ENCODE measurements at places on chromosomes 2 and 18.

GRCh38 chr2:132804051-132804450, 134.0 kb upstream of the LYPD1 start:
- no peak for DNase-seq

DNA sequence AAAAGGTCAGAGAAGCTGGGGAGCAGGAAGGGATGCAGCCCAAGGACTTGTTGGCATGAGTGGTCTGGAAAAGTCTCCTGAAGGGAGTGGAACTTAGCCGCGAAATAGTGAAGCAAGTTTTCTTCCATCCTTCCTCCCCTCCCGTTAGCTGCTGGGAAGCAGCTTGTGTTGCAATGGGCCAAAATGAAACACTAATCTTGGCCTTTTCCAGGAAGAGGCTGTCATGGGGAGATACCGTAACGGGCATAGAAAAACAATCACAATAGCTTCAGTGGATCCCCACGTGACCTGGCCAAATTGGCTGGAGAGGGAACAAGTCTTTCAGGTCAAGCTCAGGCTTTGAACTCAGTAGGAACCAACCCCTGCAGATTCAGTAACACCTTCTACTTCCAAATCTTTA, 49.3 kb downstream of the SEMA4F start:
- DNase-seq, result no peak

GRCh38 chr2:42458396-42458795, 35.4 kb downstream of the KCNG3 start:
- DNase-seq, result no peak

GRCh38 chr18:67463829-67464228, 52.7 kb downstream of the DSEL start:
- no peak for DNase-seq

- DNase-seq, result no peak
Observed at GRCh38 chr2:205767617-205768016, 85.3 kb downstream of the NRP2 start.

DNA sequence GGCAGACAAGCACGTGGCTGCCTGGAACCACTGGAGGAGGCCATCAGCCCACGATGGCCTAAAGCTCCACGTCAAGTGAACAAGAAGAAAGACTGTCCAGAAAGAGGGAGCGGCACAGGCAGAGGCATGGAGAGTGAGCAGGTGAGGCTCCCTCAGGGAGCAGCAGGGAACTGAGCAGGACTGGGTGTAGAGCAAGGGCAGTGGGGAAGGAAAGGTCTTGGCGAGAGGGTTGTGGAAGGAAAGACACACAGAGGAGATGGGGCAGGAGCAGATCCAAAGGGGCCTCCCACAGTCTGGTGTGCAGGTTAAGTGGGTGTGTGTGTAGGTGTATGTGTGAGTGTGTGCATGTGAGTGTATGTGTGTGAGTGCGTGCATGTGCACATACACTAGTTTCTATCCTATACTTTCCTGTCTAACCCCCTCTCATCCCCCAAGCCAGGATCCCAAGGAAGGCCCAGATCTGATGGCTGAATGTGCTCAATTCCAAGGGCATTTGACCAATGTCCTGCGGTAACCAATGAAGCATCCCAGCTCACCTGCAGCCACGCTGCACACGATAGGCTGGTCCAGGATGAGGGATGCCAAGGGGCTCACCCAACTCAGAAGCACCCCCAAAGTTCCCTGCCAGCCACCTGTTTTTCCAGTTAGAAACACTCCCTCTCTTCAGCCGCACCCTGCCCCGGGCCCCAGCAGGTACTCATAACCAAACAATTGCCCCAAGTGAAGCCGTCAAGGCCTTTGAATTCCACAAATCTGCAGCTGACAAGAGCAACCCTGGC, 262.5 kb upstream of the RAB6C start:
- DNase-seq, result no peak

GRCh38 chr2:19158211-19158610, 200.2 kb downstream of the OSR1 start:
- DNase-seq, result no peak

GRCh38 chr2:5098286-5098685, 593.9 kb upstream of the SOX11 start:
- no peak for DNase-seq

DNA sequence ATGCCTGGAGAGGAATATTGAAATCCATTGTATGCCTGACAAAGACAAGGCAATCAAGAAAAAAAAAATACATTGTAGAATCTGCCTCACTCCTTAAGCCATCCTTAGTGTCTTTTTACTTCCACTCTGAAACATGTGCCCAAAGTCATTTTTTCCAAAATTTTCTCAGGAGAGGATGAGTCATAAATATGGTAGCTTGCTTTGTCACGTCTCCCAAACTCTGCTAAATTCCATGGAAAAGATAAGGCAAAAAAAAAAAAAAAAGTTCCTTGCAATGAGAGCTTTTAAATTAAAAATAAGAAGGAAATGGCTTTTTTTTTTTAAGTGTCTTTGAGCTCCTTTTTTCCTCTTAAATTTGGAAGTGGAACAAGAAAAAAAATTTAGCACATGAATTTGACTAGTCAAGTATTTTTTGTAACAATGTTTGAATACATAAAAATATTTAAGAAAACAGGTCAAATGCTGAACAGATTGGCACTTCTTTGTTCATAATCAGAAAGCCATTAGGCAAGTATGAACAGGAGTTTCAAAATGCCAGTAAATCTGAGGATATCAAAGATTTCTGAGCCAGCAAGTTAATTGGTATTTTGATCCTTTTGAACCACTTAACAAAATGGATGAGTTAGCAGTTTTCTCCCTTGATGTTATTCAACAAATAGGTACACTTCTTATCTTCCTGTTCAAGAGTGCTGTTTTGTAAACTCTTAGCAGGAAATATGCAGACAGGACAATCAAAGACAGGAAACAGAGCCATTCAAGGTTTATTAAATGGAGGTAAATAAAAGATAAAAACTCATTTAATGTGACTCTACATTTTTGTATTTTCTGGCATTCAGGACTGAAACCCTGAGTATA, 247.3 kb upstream of the SP5 start:
- DNase-seq, result no peak

DNA sequence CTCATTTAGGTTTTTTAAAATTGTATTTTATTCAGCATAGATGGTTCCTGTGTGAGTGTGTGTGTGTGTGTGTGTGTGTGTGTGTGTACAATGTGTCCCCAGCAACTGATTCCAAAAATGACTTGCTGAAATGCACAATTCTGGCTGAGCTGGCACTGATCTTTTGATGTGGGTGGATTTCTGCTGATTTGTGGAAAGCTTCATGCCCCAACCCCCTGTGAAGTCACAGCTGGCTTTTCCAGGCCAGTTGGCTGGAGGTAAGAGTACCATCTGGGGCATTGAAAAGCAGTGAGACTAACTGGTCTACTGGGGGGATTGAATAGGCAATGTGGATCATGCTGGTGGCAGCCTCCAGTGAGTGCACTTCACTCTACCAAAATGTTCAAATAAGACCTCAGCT, 187.2 kb downstream of the LRRTM1 start:
- DNase-seq, result no peak

DNA sequence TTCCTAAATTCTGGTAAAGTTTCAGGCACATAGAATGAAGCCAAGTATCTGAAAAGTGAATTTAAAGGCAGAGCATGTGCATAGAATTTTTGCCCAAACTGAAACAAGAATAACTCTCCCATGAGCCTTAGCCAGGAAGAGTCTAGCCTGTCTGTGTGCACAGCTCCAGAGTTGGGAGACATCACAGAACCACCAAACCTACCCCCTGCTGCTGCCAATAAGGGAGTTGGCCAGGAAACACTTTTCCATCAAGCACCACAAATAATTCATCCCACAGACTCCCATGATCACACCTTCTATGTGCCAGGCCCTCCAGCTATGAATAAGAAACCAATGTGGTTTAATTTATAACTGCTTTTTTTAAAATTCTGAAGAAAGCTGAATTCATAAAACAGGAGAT, 27.0 kb downstream of the OSR1 start:
- DNase-seq, result no peak

GRCh38 chr2:103464831-103465230, 703.0 kb downstream of the TMEM182 start:
- no peak for DNase-seq

DNA sequence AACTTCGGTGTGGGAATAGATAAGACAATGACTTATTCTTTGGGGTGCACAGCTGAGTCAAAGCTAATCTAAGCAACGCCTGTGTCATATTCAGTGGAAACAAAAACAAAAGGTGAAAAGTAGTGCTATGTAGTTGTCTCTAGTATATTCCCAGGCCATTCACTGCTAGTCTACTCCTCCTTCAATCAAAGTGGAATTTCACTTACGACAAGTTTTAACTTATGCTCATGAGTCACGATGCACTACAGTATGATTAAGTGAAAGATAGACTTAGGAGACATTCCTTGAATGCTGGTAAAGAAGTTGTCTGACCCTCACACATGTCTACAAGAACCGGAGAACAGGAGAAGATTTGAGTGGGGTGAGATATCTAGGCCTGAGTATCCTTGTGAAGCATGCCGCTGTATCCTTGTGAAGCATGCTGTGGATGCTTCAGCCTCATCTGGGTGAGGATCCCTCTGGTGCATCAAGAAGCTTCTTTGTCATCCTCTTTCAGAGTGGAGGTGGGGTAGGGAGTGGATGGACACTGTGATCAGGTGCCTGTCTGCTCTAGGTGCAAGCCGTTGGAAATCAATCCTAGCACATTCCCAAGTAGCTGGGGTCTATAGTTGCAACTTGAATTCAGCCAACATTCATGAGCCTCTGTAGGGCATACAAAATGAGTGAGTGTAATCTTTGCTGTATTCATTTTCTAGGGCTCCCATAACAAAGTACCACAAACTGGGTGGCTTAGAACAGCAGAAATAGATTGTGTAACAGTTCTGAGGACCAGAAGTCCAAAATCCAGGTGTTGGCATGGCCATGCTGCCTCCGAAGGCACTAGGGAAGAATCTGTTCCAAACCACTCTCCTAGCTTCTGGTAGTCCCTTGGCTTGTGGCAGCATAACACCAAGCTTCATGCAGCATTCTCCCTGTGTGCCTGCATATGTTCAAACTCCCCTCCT, 173.5 kb upstream of the FN1 start:
- DNase-seq, result no peak

DNA sequence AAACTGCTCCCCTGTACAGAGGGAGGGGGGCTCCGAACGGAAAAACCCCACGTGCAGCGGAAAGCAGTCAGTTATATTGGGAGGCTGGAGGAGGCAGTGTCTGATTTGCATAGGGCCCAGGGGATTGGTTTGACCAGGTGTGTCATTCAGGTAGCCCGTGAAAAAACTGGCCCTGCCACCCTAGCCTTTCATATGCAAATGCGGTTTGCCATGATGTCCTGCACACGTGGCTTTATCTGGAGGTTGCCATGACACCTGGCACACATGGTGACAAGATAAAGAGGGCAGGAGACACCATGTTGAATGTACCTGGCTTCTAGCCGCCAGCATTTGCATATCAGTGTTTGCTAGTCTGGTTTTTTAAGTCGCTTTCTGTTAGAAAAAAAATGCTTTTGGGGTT, 20.5 kb downstream of the SLC25A52 start:
- peak; percentile 87 for DNase-seq

DNA sequence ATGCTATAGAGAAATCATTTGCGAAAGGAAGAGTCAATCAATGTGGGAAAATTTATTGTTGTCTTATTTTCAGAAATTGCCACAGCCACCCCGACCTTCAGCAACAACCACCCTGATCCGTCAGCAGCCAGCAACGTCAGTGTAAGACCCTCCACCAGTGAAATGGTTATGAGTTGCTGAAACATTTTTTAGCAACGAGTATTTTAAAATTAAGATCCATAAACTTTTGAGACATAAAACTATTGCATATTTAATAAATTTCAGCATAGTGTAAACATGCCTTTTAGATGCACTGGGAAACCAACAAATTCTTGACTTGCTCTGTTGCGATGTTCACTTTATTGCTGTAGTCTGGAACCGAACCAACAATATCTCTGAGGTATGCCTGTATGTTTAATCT, 887.9 kb downstream of the DCDC2C start:
- DNase-seq, result no peak
